ENCODE measurements at places on chromosomes 3 and 15.

DNA sequence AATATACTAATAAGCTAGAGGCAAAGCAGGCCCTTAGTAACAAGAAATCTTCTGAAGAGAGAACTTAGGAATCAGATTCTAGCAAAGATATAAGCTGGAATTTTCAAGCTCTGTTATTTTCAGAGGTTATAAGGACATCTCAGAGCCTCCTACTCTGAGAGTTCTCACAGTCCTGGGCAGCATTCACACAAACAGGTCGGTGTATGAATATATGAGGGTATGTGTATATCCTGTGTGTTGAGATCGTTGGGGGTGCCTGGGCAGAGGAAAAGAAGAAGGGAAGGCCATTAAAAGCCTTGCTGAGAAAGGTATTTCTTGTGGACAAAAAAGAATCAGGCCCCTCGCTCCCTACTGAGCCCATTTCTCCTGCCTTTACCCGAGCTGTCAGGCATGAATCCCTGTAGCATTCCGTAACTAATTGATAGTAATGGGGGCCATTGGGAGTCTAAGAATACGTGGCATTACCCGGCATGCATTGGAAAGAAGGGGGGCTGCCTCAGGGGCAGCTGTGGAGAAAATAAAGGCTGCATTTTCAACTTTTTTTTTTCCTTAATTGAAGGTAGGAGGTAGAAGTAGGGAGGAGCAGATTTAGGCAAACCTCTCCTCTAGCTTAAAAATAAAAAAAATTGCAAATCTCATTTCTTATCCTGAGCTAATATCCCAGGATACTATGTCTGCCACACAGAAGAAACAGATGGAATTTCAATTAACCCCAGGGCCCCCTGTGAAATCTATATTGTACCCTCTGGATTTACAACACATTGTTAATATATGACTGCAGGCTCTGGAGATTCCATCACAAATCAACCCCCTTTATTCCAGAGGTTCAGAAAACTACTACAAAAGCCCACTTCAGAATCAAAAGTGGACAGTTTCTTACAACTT is 103.8 kb downstream of the GTPBP8 start:
- DNase-seq, result no peak

GRCh38 chr15:90067953-90068606 is 34.2 kb downstream of the IDH2 start:
- no peak for DNase-seq

DNA sequence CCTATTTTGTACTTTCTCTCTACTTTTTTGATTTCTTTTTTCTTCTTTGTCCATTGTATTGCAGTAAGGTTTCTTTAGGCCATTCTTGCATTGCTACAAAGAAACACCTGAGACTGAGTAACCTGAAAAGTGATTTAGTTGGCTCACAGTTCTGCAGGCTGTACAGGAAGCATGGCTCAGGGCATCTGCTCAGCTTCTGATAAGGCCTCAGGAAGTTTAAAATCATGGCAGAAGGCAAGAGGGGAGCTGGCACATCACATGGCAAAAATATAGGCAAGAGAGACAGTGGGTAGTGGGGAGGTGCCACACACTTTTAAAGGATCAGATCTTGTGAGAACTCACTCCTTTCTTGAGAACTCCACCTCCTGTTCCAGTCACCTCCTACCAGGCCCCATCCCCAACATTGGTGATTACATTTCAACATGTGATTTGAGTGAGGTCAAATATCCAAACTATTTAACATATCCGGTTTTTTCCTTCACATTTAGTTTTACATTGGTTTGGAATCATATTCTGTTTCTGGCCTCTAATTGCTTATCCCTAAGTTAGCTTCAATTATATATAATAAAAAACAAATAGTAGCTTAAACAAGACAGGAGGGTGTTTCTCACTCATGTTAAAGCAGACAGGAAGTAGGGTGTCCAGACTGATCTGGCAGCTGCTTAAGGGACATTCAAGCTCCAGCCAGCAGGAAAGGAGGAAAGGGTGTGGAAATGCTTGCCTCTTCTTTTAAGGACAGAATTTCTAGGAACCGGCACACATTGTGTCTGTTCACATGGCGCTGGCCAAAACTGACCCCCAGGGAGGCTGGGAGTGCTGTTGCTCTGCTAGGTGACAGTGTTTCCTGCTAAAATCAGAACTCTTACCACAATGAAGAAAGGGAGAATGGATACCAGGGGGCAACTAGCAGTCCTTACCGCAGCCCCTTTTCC is 28.8 kb upstream of the SKOR1 start:
- DNase-seq, result no peak

DNA sequence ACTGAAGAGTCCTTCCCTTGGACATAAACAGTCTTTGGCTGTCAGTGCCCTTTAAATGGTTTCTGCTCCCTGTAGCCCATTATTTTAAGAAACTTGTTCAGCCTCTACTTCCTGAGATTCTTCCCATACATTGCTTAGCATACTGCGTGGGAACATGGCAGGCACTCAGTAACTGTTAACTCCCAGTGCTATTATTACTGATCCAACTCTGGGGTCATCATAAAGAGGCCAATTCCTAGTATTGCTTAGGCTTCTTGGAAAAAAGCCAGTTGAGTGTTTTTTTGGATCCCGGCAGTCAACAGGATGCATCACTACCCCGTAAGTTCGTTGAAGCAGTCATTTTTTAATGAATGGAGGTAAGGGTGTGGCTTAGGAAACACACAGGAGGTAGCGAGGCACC is 206.2 kb upstream of the ADAMTS9 start:
- no peak for DNase-seq

- no peak for DNase-seq
Measured at GRCh38 chr15:52102463-52102862, 10.1 kb downstream of the BCL2L10 start.

- DNase-seq, result no peak
Measured at GRCh38 chr3:116256843-116257485, 188.3 kb downstream of the LSAMP start.

GRCh38 chr3:161977063-161977462 is 480.5 kb downstream of the OTOL1 start:
- no peak for DNase-seq

- no peak for DNase-seq
Measured at GRCh38 chr3:74315291-74315690, 299.2 kb downstream of the CNTN3 start.

Data from hypothalamus (tissue), 51 donors.